Choroid plexus epithelial cell (primary cell): ENCODE measurements at places on chromosomes 11 and 22.

DNA sequence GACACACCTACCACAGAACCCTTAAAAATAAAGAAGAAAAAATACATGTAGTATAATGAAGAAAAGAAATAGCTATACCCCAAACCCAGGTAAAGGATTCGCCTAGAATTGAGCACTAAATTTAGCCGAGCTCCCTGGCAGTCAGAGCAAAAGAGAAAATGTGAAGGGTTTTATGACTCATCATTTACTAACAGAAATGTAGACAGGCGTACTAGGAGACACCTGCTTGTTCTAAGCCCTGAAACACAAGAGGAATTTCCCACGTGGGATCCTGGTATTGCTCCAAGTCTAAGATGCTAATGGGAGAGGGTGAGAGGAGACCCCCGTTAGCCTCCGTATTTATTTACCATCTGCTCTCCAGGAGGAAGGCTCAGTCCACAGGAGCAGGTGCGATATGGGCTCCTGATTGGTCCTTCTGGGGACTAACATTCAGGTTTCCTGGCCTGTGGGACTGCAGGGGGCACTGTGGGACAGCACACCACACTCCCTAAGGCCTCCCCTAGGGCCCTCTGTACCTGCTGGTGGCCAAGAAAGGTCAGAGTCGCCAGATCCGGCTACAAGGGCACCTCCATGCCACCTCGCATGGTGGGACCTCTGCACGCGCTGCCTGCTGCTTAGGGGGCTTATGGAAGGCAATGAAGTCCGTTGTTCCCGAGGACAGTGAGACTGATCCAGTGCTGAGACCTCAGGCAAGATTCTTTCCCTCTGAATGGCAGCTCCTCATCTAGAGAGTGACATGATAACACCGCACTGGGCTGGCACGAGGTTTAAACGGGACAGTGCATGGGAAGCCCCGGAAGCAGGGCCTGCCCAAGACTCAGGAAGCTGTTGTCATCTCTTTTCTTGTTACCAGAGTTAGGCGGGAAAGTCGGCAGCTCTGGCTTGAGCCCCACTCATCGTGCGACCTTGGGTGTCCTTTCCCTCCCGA, 25.8 kb downstream of the KCNC1 start:
- DNase-seq, result peak; percentile 65

GRCh38 chr22:40000171-40000570, 5.4 kb downstream of the FAM83F start:
- no peak for DNase-seq

- no peak for DNase-seq
Observed at GRCh38 chr22:42273855-42274451, 3.5 kb upstream of the TCF20 start.

GRCh38 chr11:106327134-106327533, 249.7 kb downstream of the AASDHPPT start:
- no peak for DNase-seq
